Small intestine (tissue), 16 donors: ENCODE measurements at places on chromosomes 2 and 18. TPM values are rescaled to one million over a fixed set of nuclear protein-coding genes. Genes with fewer than 3 reads are reported as not detected.

SCN2A gene
- not detected for polyA plus RNA-seq

ARHGAP28 gene
- 1.2 TPM for polyA plus RNA-seq

GRCh38 chr18:45342166-45342565, 273.1 kb upstream of the SLC14A2 start:
- DNase-seq, result no peak

GRCh38 chr2:160224060-160224459, 24.0 kb upstream of the ITGB6 start:
- peak; percentile 71 for DNase-seq

DNA sequence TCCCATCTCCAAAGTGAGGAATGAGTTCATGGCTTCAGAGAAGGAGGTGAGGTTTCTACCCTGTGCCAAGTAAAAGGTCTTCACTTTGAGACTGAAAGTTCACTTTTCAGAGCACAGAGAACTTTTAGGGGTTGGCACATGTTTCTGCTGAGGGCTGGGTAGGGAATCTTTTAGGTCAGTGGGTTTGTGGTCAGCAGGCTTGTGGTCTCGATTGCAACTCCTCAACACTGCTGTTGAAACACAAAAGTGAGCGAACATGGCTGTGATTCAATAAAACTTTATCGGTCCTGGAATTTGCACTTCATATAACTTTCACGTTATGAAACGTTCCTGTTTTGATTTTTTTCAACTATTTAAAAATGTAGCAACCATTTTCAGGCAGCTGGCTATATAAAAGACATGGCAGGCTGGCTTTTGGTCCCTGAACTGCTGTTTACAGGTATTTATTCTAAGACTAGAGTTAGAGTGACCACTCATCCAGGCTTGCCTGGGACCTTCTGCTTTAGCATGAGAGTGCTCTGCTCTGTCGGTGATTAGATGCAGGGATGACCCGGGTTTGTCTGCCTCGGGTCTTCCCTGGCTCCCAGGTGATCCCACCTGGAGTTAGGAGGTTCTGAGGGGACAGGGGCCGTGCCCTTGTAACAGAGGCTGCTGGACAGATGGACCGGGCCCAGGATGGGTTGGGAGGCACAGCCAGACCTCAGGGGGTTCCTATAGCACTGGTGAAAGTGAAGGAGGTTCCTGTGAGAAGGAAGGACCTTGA, 62.7 kb upstream of the TAF1B start:
- no peak for DNase-seq

DNA sequence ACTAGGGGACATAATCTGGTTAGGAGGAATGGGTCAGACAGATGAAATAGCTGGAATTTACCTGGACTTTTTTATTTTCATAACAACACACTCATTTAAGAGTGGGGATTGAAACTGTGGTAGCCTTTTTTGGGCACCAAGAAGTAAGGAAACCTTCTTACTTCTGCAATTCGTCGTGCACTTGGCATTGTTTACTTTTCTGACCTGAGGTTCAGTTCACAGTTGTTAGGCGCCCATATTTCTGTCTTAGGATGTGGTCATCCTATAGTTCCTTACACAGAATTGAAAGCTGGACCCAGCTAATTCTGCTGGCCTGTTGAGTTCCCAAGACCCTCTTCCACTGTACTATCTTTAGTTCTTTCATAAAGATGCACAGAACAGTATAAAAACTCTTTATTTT, 72.9 kb downstream of the TMX3 start:
- DNase-seq, result no peak

DNA sequence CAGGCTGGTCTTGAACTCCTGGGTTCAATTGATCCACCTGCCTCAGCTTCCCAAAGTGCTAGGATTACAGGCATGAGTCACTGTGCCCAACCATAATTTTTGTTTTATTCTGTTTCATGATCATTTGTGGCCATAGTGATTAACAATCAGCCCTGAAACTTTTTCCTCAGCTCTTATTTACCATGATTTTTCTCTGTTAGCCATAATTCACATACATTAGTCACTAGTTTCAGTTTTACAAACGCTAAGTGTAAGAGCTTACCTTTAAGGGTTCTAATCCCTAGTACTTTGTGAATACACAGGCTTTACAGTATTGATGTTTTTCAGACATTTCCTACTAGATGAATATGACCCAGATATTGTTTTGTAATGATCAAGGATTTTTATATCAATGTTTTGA, 216.1 kb downstream of the DPP4 start:
- no peak for DNase-seq

DNA sequence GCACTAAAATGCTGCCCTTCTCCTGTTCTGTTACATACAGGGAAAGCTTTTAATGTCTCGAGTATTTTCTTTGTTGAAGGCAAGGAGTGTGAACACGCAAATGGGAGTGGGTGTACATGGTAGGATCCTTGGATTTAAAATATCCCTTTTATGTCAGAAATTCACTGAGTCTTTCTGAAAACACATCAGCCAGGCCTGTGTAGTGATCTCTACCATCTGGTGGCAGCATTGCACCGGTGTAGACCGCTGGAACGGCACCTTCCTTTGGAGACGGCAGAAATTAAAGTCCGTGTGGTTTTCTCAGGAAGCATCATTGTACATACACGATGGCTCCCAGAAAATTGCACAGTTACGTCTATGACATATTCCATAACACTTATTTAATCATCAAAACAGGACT, 515.8 kb downstream of the GALR1 start:
- peak; percentile 4 for DNase-seq
